Ecto neural progenitor cell (in vitro differentiated cells): ENCODE measurements at places on chromosomes 3 and 15.

GRCh38 chr3:134696155-134696554 is 45.3 kb upstream of the KY start:
- DNase-seq: no peak

DNA sequence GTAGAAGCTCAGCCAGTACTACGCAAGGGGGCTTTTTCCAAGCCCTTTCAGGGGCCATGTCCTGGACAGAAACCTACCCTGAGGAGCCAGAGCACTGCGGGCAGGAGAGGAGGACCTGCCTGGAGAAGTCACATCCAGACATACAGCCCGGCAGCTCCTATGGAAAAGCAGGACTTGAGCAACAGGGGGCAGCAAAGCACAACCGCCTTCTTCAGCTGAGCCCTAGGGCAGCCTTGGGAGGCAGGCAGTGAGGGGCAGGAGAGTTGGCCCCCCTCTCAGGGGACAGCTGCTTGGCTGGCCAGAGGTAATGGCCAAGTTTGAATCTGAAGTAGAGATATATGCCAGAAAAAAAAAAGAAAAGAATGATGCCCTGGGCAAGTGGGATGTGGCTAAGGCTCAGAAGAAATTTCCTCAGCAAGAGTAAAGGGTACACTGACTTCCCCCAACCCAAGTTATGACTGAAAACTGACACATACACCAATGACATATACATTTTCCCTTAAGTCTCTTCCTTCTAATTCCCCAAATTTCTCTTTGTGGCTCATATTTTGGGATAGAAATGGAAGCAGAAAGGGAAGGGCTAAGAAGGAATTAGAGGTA is 56.9 kb downstream of the CYP19A1 start:
- peak; percentile 74 for DNase-seq

DNA sequence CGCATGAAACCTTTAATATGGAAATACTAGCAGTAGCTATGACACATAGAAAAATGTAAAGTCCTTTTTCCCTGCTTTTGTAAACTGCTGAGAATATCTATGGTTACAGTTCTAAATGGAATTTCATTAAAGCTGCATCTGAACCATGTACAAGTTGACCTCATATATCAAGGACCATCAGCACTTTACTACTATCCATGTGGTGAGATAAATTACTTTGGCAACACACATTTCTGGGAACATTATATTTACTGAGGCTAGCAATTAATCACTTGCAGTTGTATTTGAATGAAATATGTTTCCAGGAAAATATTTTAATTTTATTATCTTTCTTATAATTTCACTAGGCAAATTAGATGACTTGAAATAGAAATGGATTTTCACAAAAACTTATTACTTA is 545.5 kb downstream of the NAALADL2 start:
- DNase-seq: no peak

- no peak for DNase-seq
Measured at GRCh38 chr3:102536456-102536855, 101.6 kb downstream of the ZPLD1 start.

DNA sequence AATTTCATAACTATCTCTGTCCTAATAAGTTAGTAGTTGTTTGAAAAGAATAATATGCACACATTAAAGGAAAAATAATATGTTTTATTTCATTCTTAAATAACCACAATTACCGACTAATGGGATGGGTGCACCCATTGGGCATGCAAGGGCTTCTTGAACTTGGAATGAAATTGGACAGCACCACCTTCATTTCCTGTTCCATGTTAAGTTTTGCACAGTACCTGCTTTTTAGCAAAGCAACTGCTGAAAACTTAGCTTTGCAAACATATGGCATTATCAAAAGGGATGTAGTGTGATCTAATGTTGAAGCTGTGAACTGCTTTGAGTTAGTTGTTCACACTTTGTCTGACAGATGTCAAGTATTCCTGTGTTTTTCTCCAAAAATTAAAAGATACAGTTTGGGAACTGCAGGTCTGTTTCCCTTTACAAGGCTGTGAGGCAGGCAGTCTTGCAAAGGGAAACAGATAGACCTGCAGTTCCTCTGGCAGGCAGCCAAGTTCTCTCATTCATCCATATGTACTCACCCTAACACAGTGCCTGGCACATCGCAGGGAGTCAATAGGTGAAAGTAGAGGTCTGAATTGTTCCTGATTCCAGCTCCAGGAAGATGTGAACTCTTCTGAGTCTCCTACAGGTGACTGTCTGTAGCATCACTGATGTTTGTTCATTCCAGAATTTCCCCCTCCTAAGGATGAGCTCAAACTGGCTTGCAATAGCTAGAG is 64.3 kb upstream of the GOLGA8B start:
- no peak for DNase-seq

DNA sequence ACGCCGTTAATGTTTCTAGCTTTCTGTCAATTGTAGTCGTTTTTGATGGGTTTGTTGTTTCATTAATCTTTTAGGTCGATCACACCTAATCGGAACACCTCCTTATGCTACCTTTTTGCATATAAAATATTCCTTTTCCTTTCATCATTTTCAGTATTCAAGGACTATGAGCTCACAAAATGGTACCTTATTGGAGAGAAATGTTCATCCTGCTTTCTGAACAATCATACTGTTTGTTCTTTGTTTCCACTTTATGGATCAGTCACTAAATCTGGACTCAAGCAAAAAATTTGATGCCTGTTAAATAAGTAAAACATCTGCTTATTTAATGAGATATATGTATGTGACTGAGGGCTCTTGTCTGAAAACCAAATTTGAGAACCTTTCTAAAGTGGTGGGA is 1.1 kb downstream of the KIF15 start:
- DNase-seq: no peak

DNA sequence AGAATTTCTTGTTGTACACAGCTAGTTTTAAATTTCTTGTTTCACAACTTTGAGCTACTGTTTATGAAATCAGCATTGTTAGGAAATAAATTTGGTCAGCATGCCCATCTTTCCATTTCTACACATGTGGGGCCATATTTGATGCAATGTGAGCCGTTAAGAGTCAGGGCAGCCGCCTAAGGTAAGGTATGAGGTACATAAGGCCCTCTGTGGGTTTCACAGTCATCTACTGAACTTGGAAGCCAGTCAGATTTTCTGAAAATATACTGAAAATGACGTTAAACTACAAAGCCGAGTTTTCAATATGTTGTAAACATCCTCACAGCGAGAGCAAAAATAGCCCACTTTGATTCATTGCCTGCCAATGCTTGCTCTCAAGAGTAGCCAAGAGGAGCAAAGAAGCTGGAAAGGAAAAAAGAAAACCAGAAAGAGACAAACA is 94.7 kb upstream of the PDZRN3 start:
- no peak for DNase-seq

DNA sequence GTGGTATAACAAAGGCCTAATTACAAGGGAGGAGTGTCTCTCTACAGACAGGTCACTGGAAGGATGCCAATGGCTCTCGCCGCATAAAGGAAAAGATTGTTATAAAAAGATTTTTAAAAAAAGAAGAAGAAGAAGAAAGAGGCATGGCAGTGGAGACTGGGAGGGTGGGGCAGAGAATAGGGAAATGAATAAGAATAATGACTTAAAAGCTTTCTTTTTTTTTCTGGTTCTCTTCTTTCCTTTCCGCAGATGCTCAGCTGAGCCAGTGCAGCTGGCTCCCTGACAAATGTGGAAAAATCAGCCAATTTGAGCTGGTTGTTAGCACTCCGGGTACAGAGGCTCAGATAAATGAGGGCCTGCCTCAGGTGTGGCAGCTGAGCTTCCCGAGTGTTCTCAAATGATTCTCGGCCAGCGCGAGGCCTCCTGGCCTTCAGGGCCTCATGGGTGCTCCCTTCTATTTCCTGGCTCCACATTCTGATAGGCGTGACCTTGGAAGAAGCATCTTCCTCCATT is 234.1 kb downstream of the RORA start:
- no peak for DNase-seq

- DNase-seq: no peak
Measured at GRCh38 chr15:75791337-75791713, 51.9 kb upstream of the UBE2Q2 start.

DNA sequence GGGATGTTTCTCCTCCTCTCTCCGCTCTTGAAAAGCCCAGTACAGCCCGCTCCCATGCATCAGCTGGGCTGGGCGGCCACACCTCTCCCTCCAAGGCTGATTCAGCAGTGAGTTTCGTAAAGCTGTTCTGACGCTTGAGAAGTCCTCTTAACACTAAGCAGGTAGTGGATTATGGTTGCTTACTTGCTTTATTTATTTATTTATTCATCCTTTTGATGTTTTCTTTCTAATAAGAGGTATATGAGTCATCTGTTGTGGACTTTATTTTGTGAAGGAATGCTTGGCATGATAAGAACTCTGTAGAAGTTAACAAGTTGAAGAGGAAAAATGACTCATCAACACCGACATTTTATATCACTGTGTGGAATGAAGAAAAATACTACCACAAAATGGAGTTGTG is 285.0 kb downstream of the SQOR start:
- no peak for DNase-seq

GRCh38 chr3:34213478-34213877 is 415.0 kb downstream of the PDCD6IP start:
- DNase-seq: no peak

- no peak for DNase-seq
Measured at GRCh38 chr15:99230867-99231266, 18.5 kb downstream of the TTC23 start.

DNA sequence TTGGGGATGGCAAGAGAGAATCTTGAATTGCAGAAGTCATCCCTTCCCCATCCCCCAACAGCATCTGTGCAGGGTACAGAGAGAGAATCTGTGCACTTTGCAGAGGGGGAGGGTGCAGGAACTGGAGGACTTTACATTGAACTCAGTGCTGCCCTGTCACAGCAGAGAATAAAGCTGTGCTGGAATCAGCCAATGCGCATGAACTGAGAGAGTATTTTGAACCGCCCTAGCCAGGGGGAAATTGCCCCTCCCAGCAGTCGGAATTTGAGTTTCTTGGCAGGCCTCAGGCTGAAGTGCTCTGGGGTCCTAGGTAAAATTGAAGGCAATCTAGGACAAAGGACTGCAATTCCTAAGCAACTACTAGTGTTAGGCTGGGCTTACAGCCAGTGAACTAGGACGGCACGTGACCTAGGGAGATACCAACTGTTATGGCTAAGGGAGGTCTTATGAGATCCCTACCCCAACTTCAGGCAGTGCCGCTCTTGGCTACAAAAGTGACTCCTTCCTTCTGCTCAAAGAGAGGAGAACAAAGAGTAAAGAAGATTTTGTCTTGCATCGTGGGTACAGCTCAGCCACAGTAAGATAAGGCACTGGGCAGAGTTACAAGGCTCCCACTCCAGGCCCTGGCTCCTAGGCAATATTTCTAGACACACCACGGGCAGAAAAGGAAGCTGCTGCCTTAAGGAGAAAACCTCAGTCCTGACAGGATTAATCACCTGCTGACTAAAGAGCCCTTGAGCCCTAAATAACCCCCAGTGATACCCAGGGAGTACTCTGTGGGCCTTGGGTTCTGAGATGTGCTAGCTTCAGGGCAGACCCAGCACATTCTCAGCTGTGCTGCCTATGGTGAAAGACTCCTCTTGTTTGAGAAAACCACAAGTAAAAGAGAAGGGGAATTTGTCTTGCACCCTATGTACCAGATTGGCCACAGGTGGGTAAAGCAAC is 300.5 kb upstream of the ALCAM start:
- DNase-seq: no peak

- DNase-seq: no peak
Measured at GRCh38 chr15:48391950-48392349, 60.7 kb downstream of the DUT start.

DNA sequence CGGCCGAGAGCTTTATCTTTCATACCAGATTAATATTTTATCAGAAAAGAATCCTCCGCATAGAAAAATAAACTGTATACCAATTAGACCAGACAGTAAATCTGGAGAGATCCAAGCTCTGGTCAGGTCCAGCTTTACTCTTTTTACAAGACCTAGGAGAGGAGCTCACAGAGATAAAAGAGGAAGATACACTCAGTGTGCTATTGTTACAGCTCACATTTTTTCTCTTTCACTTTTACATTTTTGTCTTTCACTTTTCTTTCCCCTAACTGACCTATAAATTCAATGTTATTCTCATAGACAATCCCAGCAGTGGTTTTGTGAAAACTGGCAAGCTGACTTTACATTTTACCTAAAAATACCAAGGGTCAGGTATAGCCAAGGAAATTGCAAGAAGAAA is 55.8 kb downstream of the GUCA1C start:
- no peak for DNase-seq

DNA sequence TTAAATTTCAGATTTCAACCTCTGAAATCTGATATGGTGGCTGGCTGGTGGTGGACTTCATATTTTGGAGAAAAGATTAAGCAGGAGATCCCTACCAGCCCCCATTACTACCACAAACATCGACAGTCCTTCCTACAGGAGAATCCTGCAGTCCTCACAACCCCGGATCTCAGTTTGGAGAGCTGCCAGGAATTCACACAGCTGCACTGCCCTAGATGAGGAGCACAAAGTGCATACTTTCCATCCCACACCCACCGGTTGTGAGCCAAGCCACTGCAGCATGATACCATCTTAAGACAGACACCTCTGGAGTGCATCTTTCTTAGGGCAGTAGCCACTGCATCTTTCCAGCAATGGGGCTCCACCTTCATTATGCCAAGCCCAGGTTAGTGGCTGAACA is 185.5 kb upstream of the GPR149 start:
- DNase-seq: no peak

GRCh38 chr15:57555270-57555669 is 36.4 kb upstream of the MYZAP start:
- no peak for DNase-seq

- peak; percentile 90 for DNase-seq
Measured at GRCh38 chr15:74598126-74598842, 17.4 kb upstream of the CLK3 start.

DNA sequence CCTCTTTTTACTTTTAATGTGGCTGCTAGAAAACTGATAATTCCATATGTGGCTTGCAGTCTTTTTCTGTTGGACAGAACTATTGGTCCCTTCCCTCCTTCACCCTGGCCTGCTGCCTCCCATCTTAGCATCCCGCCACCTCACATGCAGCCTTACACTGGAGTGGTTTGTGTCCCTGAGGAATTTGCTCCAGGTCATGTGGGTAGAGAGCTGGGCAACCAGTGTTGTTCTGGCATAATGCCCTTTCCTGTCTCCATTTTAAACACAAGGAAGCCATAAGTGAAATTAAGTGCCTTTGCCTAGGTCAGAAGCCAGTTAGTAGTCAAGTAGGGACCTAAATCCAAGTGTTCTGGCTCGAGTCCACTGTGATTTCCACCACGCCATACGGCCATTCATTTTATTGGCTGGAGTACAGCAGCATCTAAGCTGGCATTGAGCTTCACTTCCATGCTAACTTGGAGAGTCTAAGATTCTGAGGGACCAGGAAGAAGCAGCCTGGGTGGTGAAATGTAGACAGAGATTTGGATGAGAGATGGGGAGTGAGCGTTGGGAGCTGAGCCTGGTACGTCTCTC is 46.0 kb upstream of the PLXNA1 start:
- DNase-seq: no peak

DNA sequence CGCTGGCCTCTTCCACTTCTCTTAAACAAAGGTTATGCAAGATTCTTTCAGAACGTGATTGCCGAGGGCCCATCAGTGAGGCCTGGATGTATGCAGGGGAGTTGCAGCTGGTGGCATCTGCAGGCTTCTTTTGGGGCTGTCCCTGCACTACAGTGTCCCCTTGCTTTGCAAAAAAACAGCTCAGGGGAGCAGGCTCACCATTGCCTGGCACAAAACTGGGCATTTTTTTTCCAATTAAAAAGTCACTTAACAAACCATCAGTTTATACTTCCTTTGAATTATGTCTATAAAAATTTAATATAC is 148.6 kb downstream of the ATP10A start:
- DNase-seq: no peak
